ENCODE measurements at places on chromosomes 7 and 10.

DNA sequence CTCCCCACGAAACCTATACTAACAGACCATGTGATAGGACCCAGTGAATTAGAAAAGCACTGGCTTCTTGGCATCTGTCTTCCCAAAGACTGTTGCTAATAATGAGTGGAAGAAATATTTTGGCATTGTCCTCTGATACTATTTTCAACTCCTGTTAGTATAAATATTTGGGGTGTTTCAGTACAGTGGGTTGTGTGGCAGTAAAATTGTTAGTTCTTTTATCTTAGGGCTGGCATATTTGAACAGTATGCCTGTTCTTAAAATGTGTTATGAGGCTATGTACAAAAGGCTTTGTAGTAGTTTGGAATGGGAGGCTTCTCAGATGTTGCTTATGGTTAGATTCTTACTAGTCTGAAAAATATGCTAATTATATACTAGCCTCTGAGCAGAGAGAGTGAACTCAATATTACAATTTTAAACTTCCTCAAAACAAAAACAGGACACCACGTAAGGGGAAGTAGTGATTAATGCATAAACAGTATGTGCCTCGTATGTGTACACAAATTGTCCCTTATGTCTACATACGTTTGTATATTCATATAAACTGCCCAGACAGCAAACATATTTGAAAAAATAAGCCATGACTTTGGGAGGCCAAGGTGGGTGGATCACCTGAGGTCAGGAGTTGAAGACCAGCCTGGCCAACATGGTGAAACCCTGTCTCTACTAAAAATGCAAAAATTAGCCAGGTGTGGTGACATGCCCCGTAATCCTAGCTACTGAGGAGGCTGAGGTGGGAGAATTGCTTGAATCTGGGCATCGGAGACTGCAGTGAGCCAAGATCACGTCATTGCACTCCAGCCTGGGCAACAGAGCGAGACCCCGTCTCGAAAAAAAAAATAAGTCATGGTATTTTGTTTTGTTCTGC lies 115.4 kb downstream of the ARID5B start:
- DNase-seq = no peak

DNA sequence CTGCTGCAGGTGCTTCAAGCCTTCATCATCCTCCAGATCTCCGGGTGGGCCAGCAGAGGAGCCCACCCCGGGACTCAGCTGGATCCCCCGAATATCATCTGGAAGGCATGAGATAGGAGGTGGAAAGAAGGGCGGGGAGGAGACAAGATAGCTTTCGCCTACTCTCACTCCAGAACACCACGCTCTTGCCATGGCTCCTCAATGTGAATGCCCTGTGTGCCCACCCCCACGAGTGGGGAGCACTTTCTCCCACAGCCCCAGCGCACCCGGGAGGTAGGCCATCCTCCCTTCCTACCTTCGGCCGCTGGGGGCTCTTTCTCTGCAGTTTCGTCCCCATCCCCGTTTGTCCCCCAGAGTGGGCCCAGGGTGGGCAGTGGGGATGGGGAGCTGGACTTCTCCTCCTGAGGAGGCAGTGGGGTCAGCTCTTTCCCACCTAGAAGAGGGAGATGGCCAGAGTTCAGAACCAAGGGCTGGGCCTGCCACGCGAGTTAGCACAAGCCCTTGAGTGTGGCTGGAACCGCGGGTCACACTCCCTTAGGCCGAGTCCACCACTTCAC lies 8.9 kb downstream of the GIGYF1 start:
- no peak for DNase-seq

DNA sequence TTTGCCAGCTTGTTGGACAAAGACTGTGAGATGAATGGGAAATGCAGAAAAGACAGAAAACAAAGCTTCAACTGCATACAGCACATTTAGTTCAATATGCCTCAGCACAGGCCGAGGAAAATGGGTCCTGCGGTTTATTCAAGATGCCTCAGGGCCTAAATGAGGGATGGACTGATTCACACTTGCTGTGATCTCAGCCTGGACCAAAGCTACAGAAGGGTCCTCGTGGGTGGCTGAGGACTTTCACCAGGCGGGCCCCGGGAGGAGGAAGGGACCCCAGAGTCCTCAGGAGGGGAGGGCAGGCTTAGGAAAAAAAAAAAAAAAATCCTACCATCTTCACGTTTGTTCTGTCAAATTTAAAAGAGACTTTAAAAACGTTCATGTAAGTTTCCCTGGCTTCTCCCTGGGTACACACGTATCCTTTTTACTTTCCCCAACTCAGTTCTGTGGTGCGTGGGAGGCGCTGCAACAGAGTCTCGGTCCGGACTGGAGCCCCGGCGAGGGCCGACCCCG lies 624 bp upstream of the ZNF783 start:
- peak; percentile 41 for DNase-seq

DNA sequence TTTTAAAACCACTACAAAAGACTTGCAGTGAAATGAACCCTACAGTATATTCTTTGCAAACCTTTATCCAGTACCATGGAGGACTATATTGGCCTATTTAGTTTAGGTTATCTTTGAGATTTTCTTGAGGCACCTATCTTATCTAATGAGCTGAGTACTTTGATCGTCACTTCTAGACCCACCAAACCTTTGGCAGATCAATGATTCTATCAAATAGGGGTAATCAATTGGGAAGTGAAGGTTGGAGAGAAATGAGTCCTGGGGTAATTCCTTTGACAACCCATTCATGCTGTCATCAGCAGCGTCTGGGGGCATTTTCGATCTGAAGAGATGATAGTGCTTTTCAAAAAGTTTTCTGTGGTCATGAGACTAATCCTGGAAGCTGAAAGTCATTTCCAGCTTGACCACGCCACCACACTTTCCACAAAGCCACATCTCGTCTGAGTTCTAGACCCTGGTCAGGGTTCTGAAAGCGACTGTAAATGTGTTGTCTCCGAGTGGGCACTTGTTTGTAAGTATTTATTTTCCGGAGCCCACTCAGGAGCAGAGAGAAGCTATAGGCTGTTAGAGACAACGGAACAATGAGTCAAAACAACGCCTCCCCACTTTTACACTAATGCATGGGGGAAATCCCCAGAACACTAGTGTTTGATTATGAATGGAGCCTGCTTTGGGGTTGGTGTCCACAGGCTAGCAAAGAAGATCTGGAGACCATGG lies 4.8 kb downstream of the EGR2 start:
- no peak for DNase-seq

DNA sequence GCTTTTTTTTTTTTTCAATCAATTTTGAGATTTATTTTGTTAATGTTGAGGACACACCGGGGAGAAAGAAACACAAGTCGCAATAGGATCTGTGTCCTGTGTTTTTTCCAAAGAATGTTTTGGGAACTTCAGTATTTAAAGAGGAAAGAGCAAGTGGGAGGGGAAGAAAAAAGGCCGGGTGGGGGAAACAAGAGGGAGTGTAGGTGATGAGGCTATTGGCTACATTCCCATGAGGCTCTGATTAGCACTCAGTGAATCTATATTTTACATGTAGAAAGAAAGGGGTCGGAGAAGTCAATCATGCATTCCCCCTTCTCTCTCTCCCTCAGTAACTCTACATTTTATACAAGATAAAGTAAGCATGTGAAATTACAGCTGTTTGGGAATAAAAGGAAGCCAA lies 4.1 kb downstream of the ZNF680 start:
- DNase-seq = no peak

GRCh38 chr7:24715661-24716479 lies 41.4 kb downstream of the GSDME start:
- peak; percentile 17 for DNase-seq

- DNase-seq = no peak
These were observed 24.7 kb upstream of the MSMB start for GRCh38 chr10:46070749-46071148.

GRCh38 chr10:112217386-112218035 lies 33.9 kb upstream of the GPAM start:
- DNase-seq = no peak
